ENCODE measurements at places on chromosomes 11 and 22. TPM values are rescaled to one million over a fixed set of nuclear protein-coding genes. Genes with fewer than 3 reads are reported as not detected.

The MEI1 gene
- total RNA-seq = 1.8 TPM

The ACRV1 gene
- not detected for total RNA-seq

DNA sequence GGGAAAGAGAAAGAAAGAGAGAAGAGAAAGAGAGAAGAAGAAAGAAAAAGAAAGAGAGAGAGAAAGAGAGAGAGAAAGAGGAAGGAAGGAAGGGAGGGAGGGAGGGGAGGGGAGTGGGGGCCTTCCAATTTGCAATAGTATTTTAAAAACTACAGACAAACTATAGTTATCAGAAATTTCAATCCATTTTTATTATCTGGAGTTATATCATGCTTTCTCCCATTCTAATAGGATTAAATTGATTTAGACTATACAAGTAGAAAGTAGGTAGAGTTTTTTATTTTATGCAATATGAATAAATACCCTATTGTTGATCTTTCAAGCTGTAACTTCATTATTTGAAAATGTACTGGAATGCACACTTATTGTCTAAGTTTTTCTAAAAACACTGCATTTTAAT, 70.2 kb upstream of the CEP126 start:
- H3K4me1 ChIP-seq = no peaks in the 10 kb centered on the region
- H3K27me3 ChIP-seq = no peaks in the 10 kb centered on the region
- H3K36me3 ChIP-seq = no peaks in the 10 kb centered on the region
- no peak overlapping the region for H3K4me3 ChIP-seq
- no peak overlapping the region for H3K27ac ChIP-seq

The JAML gene
- total RNA-seq = 12.0 TPM

GRCh38 chr22:28900379-28900925, 17.1 kb downstream of the ZNRF3 start:
- no peaks in the 10 kb centered on the region for H3K27me3 ChIP-seq
- no peak for DNase-seq
- H3K27ac ChIP-seq = no peak overlapping the region
- no peaks in the 10 kb centered on the region for H3K4me1 ChIP-seq
- no peaks in the 10 kb centered on the region for H3K36me3 ChIP-seq

DNA sequence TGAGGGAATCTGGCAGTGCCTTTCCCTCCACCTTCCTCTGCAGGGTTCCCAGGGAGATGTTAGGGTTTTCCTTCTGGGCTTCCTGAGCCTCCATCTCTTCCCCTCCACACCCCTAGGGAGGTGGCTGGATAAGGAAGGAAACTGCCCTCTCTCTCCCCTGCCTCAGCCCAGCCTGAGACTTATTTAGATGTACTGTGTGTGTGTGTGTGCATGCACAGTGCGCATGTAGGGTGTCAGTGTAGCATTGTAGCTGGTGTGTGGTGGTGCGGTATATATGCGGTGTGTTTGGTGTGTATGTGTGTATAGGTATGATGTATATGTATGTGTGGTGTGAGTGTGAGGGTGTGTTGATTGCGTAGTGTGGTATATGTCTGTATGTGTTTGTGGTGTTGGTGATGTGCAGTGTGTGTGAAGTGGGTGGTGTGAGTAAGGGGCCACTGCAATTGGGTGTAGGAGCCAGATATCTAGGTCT, 1.5 kb downstream of the FXYD6 start:
- no peaks in the 10 kb centered on the region for H3K36me3 ChIP-seq
- H3K4me3 ChIP-seq = no peak overlapping the region
- peaks cover 22% of the 10 kb centered on the region for H3K27me3 ChIP-seq
- no peak overlapping the region for H3K27ac ChIP-seq
